ENCODE measurements at places on chromosomes 2 and 18.

GRCh38 chr18:154151-154550, 4.2 kb upstream of the USP14 start:
- no peak for DNase-seq

DNA sequence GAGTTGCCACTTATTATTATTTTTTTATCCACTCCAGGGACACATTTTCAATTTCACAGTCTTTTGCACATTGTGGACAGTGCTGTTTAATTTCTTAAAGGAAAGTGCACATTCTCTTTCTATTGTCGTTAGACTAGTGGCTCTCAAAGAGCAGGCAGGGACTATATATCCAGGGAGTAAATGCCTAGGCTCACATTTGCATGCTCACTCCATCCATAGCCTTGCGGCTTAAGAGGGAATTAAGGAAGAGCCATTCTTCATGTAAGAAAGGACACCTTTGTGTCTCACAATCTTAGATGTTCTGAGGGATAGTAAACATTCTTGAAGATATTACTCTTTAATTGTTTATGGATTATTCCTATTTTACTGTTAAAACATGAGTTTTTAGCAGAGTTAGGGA, 70.8 kb downstream of the FIGN start:
- DNase-seq: no peak

GRCh38 chr2:21657445-21657844, 533.7 kb downstream of the TDRD15 start:
- DNase-seq: no peak

- DNase-seq: no peak
Measured at GRCh38 chr2:197994751-197995150, 190.4 kb downstream of the PLCL1 start.

DNA sequence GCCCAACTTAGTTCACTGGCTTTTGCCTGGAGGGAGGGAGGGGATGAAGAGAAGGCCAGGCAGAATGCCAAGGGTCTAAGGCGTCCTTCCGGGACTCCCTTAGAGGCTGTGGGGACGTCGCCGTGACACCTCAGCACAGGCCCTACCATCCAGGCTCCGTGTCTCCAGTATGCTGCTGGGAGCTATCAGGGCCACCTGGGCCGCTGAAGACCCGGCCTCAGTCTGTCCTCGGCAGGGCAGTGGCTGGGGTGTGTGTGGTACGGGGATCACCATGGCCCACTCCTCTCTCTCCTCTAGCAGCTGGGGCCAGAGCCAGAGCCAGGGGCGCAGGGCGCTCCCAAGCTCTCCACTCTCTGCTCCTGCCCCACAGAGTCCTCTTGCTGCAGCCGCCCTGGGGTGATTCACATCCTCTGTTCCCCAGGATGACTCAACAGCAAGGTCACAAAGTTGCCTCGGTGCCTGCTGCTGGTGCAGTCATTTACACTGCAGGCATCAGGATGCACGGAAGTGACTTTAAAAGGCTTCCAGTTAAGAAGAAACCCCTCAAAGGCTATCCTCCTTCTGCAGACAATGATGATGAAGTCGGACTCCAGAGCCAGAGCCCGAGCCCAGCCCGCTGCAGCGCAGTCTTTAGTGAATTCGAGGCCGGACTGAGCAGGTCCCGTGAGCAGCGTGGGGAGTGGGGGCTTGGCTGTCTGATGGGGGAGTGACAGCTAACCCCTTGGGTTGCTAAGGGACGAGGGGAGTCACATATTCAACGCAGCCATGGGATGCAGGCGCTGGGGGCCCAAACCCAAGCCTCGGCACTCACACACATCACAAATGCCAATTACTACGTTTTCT, 31.9 kb downstream of the SNORC start:
- peak; percentile 73 for DNase-seq

Data from activated T-cell treated with anti-CD3 and anti-CD28 coated beads, Interleukin-2, amount 50 U/mL, for 48 hours (primary cell).